Cardiac fibroblast (primary cell): ENCODE measurements at places on chromosomes 3 and 15.

DNA sequence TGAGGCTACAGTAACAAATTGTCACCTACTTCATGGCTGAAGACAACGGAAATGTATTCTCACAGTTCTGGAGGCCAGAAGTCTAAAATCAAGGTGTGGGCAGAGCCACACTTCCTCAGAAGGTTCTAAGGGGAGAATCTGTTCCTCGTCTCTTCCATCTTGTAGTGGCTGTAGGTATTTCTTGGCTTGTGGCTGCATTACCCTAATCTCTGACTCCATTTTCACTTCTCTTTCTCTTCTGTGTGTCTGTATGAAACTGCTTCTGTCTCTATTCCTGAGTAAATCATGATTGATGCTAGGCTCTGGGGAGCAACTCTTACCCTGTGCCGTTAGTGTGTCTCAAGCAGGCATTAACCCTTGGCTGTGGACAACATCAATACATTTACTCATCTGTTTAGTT, 164.7 kb downstream of the SQOR start:
- no peak for DNase-seq

DNA sequence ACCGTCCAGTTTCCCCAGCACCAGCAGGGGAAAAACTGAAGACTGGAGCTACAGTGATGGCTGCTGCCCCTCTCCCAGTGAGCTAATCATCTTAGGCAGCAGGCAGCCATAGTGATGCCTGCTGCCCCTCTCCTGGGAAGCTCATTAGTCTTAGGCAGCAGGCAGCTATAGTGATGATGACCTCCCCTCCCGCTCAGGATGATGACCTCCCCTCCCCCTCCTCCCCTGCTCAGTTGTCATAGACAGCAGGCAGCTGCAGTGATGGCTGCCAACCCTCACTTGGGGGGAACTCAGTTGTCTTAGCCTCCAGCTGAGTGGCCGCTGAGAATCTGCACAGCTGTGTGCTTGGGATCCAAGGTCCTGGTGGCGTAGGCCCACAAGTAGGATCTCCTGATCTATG, 80.9 kb upstream of the MANF start:
- no peak for DNase-seq

GRCh38 chr3:6179761-6180160, 681.2 kb upstream of the GRM7 start:
- no peak for DNase-seq

DNA sequence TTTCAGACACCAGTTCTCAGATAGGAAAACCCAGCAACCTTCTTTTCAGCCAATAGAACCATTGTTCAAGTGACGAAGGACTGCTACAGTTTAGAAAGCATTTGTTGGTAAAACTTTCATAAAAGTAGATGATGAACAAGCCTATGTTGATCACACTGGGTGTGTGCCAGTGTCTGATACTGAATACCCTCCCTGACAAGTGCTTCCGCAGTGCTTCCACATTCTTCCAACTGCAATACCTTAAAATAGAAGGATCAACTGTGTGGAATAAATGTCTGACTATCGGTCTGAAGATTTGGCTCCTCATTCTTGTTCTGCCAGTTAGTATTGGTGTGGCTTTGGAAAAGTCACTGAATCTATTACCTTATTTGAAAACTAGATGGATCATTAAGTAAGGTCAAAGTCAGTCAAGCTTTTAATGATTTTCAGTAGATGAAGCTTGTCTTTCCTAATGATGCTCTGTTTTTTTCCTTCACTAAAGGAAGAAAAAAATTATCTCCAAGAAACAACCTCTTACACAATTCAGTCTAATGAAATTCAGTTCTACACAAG, 479.4 kb upstream of the CBLB start:
- DNase-seq = no peak

DNA sequence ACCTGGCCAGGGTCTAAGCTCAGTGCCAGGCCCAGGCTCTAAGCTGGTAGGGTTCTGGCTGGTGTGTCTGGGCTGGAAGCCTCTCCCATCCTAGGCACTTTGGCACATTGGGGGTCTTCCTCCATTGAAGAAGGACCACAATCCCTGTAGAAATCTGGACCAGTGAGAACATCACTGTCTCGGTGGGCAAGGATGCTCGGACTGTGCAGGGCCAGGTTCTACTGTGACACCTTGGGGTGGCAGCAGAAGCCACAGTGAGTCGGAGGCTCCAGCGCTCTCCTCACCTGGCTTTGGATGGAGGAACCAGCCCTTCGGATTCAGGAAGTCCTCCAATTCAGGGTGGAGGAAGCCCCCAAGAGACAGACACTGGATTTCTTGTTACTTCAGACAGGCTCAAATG, 17.5 kb upstream of the HCN4 start:
- DNase-seq = no peak

- peak; percentile 10 for DNase-seq
Measured at GRCh38 chr15:75864213-75865059, 21.2 kb downstream of the UBE2Q2 start.

DNA sequence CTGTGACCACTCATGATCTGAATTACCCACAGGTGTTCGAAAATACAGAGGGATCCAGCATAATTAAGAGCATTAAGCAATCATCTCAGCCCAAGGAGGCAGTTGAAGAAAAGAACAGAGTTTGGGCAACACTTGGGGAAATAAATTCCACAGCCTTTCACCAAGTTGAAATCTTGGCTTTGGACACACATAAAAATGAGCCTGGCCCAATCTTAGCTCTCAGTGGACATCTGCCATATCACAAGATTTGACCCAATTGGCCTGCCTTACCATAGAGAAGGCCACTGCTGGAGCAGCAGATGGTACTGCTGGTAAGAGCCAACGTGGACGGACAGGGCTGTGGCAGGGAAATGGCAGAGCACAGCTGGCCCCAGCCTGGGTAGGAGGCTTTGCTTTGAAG, 13.0 kb downstream of the FOXP1 start:
- no peak for DNase-seq

DNA sequence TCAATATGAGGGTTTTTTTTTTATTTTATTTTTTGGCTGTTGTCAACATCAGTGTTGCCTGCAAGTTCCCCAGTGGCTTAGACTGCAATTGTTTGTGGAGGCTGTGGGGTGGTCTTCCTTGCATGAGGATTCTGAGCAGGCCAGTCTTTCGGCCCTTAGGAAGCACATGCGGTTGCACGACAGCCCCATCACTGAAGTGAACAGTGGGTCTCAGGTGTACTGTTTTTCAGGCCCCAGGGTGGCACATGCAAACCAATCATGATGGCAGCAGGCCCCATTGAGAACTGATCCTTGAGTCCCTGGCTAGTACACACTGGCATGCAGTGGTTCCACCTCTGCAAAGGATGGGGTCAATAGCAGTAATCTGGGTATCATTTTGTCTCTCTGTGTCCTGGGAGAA, 768.7 kb downstream of the EPHA3 start:
- DNase-seq = no peak

GRCh38 chr15:95252404-95252803, 1021.0 kb downstream of the MCTP2 start:
- DNase-seq = peak; percentile 40

- no peak for DNase-seq
Measured at GRCh38 chr15:78321786-78322185, 18.4 kb upstream of the CRABP1 start.

GRCh38 chr15:41495736-41496599, 2.3 kb downstream of the ITPKA start:
- DNase-seq = no peak

GRCh38 chr15:69039516-69040225, 25.2 kb downstream of the NOX5 start:
- no peak for DNase-seq

GRCh38 chr3:46830801-46831200, 32.4 kb downstream of the MYL3 start:
- DNase-seq = no peak

GRCh38 chr15:20643829-20644425, 102.3 kb upstream of the GOLGA6L6 start:
- DNase-seq = no peak

GRCh38 chr15:86935841-86936240, 856.2 kb downstream of the AGBL1 start:
- no peak for DNase-seq

DNA sequence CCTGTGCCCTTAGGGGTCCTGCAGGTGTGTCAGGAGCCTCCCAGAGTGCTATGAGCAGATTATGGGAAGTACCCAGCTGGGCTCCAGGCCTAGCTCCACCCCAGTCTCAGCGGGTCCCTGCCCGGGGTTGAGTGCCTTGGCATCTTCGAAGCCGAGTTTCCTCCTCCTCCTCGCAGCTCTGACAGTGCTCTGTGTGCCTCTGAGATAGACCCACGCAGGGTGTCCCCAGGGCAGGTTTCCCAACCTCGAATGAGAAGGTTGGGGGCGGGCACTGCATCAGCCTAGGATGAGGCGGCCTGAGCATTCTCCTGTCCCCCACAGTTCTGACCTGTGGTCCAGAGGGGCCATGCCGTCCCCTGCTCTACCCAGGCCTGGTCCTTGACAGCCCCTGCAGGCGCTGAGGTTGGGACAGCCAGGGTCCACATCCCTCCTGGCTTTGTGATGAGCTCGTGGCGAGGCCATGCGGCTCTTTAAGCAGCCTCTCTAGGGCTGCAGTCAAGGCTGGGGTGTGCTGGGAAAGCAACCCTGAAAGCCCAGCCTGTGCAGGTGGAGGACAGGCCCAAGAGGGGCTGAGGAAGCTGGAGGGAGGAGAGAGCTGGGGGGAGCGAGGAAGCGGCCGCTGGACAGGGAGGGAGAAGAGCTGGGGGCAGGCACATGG, 20.2 kb upstream of the SKOR1 start:
- DNase-seq = no peak

GRCh38 chr3:42711491-42712343, 9.1 kb upstream of the HHATL start:
- no peak for DNase-seq

- DNase-seq = peak; percentile 24
Measured at GRCh38 chr3:28322464-28322863, 26.1 kb upstream of the ZCWPW2 start.

DNA sequence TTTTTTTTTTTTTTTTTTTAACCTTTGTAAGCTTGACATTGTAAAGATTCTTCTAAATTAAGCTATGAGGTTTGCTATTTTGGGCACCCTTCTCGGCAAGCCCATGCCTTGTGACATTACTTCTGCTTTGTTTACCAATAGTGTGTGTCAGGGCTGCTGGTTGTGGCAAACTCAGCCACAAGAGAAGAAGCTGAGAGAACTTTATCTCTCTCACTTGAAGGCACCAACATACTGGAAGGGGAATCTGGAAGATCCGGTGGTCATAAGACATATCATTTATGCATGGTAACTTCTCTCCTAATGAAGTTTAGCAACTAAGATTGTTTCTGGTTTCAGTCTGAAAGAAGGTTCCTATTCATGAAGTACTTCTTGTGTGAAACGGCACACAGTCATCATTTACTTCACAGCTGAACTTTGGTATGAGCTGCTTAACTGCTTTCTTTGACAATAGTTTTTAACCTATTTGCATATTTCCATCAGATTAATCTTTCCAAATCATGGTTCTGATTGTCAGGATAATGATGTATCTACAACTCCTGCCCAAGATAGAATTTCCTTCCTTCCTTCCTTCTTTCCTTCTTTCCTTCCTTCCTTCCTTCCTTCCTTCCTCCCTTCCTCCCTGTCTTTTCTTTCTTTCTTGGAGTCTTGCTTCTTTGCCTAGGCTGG, 189.3 kb downstream of the NFKBIZ start:
- no peak for DNase-seq

GRCh38 chr3:172140499-172141391, 101.4 kb downstream of the FNDC3B start:
- DNase-seq = peak; percentile 100

- DNase-seq = no peak
Measured at GRCh38 chr15:101053261-101053660, 134.1 kb downstream of the LRRK1 start.

- DNase-seq = no peak
Measured at GRCh38 chr15:59587085-59587826, 24.3 kb upstream of the GCNT3 start.
